GM06990 (cell line): ENCODE measurements at places on chromosomes 6 and 20.

- DNase-seq, result no peak
These were observed 5.5 kb downstream of the MANBAL start for GRCh38 chr20:37295001-37295400.

DNA sequence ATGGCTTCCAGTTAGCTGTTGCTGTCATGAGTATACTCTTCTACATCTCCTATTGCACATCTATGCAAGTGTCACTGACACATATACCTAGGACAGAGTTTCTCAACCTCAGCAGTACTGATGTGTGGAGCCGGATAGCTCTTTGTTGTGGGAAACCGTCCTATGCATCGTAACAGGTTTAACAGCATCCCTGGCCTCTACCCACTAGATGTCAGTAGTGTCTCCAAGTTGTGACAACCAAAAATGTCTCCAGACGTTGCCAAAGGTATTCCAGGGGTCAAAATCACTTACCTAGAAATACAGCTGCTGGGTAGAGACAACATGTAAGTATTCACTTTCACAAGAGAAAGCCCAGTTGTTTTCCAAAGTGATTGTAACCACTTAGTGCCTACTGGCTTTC, 637.6 kb downstream of the RNF144B start:
- DNase-seq, result no peak

DNA sequence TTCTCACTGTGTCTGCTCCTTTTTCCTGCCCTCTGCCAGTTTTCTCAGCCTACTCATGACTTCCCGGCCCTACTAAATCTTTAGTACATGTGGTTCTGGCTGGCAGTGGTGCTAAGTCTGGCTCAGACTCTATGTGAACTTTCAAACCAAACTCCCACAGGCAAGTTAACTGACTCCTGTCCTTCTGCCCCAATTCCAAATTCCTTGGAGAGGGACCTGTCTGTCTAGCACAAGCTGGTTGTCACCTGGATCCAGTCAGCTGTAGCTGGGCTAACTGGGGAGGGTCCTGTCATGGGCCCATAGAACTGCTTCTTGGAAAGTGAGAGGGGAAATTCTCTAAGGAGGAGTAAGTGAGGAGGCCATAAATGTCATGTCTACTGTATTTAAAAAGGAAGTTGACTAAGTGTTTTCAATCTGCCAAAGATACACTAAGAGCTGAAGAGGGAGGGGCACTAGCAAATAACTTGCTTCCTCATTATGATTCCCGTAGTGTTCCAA, 240.1 kb downstream of the KCNQ5 start:
- DNase-seq, result no peak

- DNase-seq, result no peak
These were observed 32.2 kb downstream of the MRAP2 start for GRCh38 chr6:84065693-84066290.

DNA sequence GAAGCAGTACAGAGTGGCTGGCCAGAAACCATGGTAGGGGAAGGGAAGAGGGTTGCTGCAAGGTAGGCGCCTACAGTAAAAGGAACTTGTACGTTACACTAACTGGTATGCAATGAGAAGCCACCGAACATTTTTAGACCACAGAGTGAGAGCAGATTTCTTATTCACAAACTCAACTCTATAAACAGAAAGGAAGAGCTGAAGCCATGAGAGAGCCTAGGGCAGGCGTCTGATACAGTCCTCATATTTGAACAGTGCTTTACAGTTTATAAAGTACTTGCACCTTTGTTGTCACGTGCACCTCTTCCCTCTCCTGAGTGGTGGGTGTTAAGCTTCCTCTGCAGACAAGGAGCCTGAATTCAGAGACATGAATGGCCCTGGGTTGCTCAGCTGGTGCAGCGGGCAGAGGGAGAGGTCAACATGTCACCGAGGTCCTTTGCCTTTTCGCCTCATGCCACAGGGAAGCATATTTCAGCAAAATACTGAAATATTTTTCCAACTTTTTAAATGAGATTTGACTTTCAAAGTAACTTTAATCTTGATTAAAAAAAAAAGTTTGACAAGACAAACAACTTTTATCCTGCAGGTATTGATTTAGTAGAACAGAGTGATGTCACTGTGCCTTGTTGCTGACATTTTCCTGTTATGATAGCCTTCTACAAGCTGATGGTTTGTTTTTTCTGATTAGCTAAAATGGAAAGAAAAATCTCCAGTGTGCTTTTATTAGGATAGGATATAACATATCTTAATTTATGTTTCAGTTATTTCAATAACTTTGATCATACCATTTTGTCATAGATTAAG, 23.8 kb downstream of the UST start:
- DNase-seq, result no peak

DNA sequence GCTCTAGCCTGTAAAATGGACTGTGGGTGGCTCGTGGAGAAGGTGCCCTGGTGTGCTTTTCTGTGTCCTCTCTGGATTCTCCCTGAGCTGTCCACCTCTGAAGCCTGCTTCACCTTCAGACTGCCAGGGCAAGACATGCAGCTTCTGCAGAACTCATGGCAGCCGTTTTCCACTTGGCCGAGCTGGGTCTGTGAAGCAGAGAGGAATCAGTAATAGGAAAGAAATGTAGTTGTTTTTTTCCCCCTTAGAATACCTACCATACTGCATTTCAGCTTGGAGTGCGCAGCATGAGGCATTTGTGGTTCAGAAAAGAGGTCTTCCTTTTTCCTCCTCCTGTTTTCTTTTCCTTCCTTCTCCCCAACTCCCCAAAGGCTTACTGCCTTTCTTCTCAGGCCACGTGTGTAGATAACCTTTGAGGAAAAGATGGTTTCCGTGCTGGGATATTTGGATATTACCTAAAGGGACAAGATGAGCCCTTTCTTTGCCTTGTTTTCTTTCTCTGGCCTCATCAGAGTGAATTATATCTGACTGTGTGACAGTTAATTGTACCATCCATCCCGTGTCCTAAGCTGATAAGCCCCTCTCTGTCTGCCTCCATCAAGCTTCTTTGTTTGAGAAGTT, 39.4 kb downstream of the RREB1 start:
- no peak for DNase-seq

DNA sequence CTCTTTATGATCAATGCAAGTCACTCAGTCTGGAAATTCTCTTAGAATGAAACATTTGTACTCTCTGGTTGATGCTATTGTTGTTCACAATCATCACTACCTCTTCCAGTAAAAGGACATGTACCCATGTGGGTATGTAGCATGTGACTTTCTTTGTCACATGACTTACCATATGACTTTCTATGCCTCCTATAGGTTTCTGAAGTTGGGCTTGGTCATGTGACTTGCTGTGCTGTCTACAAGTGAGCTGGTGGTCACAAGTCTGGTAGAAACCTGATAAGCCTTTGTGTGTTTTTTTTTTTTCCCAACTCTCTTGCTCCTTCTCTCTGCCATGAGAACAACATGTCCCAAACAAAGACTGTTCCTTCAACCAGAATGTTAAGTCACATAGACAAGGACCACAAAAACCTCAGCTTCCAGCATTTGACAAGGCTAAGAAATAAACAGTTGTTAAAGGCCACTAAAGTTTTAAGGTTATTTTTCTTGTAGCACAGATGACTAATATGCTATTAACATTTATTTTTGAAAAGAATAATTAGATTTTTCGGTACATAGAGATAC, 379.2 kb upstream of the SLC35B3 start:
- DNase-seq, result no peak

- no peak for DNase-seq
These were observed 42.3 kb downstream of the CCDC170 start for GRCh38 chr6:151536188-151536479.

DNA sequence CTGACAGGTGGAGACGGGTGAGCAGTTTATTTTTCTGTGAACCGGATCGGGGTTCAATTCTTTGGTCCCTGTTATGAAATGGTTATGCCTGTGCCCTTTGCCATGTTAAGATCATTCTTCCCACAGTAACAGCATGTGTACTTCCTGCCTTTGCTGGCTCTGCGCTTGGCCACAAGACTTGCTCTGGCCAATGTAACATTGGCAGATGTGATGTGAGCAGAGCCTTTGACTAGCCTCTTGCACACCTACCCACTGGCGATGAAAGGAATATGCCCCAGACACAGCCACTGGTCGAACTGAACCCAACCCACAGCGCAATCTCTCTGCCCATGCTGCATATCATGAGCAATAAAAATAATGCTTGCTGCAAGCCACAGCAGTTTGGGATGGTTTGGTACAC, 31.9 kb downstream of the JAG1 start:
- DNase-seq, result no peak

DNA sequence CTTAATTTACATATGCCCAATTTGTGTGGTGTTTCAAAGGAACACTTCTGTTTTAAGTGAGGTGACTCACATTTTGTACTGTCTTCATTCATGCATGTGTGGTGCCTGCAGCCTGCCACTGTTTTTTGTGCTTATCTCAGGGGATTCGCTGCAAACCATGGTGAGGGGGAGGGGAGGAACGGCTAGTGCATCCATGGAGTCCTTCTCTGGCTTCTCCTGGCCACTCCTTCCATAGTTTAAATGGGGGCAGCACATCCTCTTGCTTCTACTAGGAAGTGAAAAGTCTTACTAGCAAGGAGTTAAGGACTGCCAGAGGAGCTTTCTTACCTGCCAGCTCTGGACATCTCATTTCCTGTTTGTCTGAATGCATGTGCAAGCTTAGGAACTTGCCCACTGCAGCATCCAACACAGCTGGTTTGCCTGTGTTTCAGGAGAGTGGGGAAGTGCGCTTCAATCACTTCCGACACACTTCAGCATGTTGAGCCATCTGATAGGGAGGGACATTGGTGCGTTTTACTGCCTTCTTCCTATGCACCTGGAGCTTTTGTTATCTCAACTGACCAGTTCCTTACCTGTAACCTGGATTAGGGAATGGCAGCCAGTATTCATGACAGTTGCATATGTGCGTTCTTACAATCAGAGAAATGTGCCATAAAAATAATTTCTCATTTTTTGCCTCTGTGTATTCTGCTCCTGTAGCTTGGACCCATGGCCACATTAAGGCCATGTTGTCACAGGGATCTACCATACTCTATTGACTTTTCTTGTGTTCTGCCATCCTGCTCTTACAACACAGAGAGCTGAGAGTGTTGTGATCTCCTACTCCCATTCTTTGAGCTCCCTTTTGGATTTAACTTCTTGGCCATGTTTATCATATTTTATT, 211.3 kb downstream of the ARID1B start:
- DNase-seq, result peak; percentile 66

GRCh38 chr6:118789419-118789818, 104.5 kb upstream of the ASF1A start:
- no peak for DNase-seq

- no peak for DNase-seq
These were observed 41.9 kb upstream of the LRRC1 start for GRCh38 chr6:53752856-53753255.

GRCh38 chr20:48531505-48531904, 296.3 kb downstream of the PREX1 start:
- no peak for DNase-seq

DNA sequence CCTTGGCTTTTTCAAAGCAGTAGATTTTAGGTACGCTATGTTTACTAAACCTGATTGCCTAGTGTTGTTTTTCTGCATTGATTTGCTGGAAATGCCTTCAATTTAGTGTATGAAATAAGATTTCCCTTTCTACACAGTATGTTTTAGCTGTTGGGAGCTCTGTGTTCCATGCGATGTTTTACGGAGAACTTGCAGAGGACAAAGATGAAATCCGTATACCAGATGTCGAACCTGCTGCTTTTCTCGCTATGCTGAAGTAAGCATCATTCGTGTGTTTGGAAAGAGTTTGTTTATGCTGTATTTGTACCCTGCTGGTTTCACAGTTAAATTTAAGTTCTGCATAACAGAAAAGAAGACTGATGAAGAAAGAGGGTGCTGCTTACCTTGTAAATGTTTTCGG, 1.9 kb downstream of the BTBD3 start:
- no peak for DNase-seq

GRCh38 chr6:134245041-134245440, 72.9 kb downstream of the SGK1 start:
- no peak for DNase-seq

DNA sequence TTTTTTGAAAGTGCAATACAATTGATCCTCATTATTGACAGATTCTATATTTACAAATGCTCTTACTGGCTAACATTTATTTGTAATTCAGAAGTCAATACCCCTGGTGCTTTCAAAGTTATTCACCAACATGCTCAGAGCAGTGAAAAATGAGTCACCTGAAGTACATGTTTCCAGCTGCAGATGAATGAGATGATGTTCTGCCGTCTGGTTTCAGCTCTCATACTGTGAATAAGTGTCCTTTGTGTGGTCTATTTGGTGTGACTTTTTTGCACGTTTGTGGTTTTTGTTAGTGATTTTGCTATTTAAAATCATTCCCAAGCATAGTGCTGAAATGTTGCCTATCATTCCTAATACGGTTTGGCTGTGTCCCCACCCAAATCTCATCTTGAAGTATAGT, 22.3 kb upstream of the EYA4 start:
- no peak for DNase-seq

DNA sequence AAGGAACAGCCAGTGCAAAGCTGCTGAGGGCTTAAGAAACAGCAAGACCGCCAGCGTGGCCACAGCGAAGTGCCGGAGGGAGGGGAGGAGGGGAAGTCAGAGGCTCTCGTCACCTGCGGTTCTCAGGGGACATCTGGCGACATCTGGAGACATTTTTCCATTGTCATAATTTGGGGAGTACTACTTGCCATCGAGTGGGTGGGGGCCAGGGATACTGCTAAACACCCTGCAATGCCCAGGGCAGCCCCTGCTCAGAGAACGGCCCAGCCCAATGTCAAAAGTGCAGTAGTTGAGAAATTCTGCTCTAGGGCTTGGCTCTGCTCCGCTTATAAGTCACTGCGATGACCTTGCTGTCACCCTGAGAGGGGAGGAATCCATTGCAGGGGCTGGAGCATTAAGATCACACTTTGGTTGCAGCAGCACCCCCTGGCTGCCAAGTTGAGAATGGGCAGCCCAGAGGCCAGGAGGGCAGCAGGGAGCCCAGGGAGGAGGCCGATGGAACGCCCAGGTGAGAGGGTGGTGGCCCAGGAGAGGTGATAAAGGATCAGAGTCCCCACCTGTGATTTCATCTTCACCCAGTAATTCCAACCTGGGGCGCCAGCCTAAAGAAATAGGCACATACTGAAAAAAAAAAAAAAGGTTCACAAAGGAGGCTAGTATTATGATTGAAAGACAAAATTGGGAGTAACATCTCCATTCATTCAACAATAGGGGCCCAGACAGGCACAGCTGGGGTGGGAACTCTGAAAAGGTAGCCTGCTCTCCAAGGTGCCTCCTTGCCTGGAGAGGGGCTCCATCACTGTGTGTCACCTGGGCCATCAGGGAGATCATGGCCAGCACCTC, 218.2 kb downstream of the BMP7 start:
- peak; percentile 21 for DNase-seq
